NCI-H1436 treated with DMSO at 0.1 percent for 48 hours (cell line): ENCODE measurements at places on chromosomes 13 and 19.

- DNase-seq = no peak
Measured at GRCh38 chr13:111584101-111584672, 263.7 kb downstream of the TEX29 start.

DNA sequence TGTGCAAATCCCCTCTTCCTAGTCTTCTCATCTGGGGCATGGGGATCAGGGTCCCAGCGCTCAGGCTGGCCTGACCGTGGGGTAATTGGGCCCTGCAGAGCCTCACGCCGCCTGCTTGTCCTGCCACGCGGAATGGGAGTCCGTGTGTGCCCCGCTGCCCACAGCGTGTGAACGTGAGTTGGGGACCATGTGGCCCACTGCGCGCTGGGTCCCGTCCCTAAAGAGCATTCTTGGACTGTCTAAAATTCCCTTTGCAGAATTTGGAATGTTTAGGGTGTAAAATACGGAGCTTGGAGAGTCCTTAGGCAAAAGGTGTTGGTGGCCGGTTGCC lies 2.9 kb downstream of the TMPRSS9 start:
- no peak for DNase-seq

DNA sequence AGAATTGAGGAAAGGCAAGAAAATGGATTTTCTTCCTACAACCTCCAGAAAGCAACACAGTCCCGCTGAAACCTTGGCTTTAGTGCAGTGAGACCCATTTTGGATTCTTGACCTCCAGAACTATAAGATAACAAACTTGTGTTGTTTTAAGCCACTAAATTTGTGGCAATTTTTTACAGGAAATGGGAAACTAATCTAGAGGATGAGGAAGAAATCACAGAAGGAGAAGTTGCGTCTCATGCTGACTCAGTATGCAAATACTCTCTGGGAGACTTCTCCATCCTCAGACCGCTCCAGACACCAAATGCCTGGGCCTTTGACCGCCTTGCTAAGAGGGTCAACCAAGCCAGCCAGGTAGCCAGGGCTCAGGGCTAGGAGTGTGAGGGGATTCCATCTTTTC lies 13.1 kb upstream of the CEACAM16 start:
- DNase-seq = no peak

GRCh38 chr19:35710784-35711723 lies 6.7 kb downstream of the ZBTB32 start:
- no peak for DNase-seq

DNA sequence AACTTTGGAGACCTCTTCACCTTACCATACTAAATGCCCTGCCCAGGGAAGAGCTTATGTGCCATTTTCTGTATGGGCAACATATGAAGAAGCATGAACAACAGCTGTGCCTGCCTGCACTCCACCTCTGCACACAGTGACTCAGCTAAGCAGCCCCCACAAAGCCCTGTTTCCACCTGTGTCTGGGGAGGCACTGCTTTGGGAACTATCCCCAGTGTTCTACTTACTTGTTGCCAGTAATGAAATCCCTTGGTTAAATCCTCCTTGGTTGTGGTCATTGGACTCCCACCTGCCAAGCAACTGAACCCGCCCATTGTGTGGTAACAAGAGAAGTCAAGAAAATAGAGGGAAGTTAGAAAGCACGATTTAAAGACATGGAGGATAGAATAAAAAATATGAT lies 84.6 kb downstream of the NALCN start:
- DNase-seq = no peak

DNA sequence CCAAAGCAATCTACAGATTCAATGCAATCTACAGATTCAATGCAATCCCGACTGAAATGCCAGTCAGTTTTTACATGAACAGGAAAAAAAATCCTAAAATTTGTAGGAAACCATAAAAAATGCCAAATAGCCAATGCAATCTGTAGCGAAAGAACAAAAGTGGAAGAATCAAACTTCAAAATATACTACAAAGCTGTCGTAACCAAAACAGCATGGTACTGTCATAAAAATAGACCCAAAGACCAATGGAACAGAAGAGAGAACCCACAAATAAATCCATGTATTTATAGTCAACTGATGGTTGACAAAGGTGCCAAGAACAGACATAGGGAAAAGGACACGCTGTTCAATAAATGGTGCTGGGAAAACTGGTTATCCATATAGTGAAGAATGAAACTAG lies 17.7 kb downstream of the ZNF829 start:
- no peak for DNase-seq

DNA sequence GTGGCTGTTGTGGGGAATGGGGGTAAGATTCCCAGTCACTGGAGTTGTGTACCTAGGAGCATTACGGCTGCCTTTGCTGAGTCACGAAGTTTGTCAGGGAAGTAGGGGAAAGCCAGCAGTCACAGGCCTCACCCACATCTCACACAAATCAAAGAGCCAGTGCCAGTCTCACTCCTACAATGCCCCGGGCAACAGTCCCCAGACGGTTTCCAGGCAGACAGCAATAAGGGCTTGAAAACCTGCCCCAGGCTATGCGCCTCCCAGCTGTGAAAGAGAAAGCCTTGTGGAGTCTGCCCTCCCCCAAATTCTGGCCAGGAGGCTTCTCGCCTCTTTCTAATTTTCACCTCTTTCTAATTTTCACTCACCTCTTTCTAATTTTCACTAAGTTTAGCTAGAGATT lies 142.3 kb upstream of the EDNRB start:
- DNase-seq = no peak

DNA sequence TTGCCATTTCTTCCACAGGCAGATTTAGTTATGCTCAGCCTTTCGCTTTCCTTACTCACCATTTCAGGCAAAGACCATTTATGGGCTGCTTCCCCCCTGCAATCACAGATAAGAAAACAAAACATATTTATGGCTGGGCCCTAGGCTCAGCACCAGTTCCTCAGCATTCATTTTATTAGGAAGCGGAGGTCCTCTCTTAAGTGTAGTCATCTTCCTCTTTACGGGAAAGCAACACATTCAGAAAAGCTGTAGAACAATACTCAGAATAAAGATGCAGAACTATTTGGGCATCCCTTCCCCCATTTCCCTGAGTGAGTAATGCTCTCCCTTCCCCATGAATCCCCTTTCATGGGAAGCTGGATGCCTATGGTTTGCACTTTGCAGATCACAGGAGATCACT lies 27.9 kb downstream of the FLT1 start:
- no peak for DNase-seq

- no peak for DNase-seq
Measured at GRCh38 chr19:40594255-40594654, 6.9 kb upstream of the LTBP4 start.

DNA sequence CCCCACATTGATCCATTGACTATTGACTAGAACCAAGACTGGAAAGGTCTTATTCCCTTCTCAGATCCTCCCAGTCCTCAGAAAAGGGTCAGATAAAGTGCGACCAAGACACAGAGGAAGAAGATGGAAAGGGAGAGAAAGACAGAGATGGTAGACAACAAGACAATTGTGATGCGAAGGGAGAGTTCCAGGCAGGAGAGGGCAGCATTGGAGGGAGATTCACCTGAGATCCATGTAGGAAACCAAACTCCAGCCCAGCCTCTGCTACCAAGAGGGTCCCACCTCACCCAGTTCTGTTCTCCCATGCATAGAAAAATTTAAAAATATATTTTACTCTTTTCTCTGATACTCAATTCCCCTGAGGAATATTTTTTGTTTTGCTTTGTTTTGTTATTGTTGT lies 67.3 kb upstream of the TSHZ3 start:
- DNase-seq = no peak

- no peak for DNase-seq
Measured at GRCh38 chr13:35733827-35734226, 257.3 kb upstream of the MAB21L1 start.

DNA sequence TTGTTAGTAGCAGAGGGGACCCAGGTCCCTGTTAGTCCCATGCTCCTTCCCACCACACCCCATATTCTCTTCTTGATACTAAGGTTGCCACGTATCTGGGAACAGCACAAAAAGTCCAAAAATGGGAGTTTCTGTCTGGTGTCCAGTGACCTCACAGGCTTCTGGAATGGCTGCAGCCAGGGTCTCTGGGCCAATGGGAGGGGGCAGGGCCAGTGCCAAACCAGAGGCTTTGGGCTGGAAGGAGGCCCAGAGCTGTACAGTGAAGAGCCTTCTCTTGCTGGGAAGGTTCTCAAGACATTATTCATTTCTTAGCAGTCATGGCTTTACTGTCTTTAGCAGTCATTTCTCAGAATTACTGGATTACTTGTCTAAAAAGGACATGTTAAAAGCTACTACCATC lies 119.2 kb downstream of the FRY start:
- DNase-seq = no peak

GRCh38 chr19:16577531-16577985 lies 5.3 kb upstream of the SLC35E1 start:
- no peak for DNase-seq

GRCh38 chr13:108115738-108116137 lies 99.6 kb downstream of the LIG4 start:
- no peak for DNase-seq

DNA sequence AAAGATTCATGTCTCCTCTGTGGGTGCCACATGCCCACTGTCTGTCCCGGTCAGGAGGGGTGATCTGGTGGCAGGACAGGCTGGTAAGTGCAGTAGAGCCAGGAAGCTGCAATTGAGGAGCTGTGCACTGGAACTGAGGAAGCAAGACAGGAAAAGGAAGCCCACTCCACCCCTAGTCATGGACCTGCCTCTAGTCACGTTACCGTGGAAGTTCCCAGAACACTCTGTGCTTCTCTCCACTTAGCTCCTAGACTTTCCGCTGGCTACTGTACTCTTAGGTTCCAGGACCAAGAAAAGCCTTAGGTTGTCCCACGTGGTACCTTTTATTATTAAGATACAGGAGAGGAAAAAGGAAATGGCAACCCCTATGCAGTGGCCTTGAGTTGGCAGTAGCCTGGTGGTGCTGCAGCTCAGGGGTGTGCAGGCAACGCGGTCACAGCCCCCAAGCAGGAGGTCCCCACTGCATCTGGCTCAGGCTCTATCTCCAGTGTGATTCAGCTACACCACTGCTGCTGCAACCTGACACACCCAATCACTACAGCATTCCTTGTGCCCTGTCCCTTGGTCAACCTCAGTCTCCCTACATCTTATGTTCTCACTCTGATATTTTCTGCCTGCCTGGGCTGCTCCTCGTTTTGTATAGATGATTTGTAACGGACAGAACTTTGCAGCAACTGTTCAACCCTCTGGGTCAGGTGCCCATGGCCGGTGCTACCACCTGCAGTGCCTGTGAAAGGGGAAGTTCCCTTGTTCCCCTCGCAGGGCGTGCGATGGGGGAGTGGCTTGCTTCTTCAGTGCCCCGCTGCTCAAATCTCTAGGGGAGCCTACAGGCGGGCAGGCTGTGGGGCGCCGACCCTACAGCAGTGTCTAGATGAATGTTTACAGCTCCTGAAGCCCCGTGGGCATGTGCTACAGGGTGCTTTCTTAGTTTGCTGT lies 24.4 kb upstream of the GPR12 start:
- DNase-seq = no peak

DNA sequence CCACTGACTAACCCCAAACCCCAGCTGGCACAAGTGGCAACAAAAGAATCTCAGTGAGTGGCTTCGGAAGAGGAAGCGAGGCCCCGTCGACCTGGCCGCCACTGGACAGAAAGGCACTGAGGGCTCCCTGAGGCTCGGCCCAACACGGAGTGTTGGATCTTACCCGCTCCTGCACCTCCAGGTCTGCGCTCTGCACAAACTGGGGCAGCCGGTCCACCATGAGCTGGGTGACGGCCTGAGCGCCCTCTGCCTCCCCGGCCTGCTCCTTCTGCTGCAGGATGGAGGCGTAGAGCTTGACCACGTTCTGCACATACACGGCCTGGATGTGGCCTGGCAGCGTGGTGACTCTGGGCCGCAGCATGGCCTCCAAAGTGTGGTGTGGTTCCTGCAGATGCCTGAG lies 21.7 kb downstream of the IZUMO4 start:
- DNase-seq = no peak

DNA sequence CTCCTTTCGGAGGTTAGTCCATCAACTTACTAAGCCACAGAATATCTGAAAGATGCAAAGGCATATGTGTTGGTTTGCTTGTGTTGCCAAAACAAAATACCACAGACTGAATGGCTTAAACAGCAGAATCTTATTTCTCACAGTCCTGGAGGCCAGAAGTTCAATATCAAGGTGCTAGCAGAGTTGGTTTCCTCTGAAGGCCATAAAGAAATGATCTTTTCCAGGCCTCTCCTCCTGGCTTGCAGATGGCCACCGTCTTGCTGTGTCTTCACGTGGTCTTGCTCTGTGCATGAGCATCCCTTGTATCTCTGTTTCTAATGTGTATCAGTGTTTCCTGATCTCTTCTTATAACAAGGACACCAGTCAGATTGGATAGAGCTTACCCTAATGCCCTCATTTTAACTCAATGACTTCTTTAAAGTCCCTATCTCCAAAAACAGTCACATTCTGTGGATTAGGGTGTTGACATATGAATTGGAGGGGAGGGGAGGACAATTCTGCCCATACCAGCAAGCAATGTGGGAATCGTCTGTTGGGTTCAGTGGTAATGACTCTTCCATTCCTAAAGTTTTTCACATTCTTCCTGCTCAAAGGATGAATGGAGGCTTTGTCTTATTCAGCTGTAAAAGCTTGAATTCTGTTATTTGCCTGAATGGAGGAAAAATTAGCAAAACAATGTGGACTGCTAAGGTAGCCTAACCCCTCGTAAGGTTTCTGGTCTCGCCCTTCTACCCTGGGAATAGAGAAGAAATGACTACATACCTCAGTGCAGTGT lies 715.7 kb downstream of the DIAPH3 start:
- DNase-seq = no peak

- DNase-seq = no peak
Measured at GRCh38 chr13:105165449-105166125, 1369.9 kb downstream of the EFNB2 start.

GRCh38 chr13:111336666-111337065 lies 16.2 kb downstream of the TEX29 start:
- DNase-seq = no peak

DNA sequence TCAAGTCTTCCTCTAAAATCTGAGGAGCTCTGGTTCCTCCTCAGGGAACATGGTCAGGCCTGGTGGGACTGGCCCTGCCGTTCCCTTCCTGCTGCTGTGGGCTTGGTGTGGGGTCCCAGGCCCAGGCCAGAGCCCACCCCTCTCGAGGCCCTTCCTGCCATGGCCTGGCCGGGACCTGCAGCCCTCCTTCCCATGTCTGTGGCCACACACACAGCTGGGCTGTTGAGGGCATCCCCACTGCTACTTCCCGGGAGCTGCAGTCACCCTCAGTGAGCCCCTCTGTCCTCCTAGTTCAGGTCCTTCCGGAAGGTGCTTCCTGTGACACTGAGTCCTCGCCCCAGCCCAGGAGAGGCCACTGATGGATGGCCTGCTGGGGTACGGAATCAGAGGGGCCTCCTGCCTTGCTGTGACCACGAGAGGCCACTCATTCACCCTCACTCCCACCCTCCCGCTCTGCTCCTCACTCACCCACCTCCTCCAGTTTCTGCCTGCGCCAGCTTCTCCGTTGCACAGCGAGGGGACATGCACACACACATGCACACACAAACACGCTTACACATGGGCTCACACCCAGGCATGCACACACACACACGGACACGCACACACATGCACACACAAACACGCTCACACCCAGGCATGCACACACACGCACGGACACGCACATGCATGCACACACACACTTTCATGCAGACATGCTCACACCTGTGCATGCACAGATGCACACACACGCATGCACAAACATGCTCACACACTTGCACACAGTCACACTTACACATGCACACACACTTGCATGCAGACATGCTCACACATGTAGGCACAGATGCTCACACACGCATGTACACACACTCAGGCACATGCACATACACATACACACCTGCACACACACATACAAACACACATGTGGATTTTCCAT lies 7.3 kb upstream of the MCF2L start:
- DNase-seq = no peak

GRCh38 chr13:35599384-35599783 lies 122.9 kb upstream of the MAB21L1 start:
- no peak for DNase-seq
